NCI-H1048 (cell line): ENCODE measurements at places on chromosomes 6 and 20.

GRCh38 chr6:106133040-106133439 is 46.9 kb downstream of the PRDM1 start:
- DNase-seq, result peak; percentile 26

GRCh38 chr20:3222635-3223600 is 13.6 kb downstream of the ITPA start:
- DNase-seq, result no peak

DNA sequence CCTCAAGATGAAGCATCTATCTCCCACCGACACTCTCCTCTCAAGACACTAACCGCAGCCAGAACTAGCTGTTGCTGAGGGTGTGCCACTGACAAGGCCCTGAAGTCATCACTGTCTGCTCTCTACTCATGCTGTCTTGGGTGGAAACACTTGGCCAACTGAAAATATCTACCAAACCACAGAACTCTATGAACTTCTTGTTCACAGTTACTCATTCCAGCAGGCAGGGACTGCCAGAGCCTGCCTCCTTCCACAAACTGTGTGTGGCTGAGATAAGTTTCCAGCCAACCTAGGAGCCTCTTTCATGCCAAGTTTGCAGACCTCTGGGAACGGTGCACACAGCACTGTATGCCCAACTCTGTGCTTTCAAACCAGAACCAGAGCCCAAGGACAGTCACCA is 45.5 kb upstream of the NXT1 start:
- DNase-seq, result no peak

- no peak for DNase-seq
Observed at GRCh38 chr20:921068-921467, 4.9 kb upstream of the ANGPT4 start.

GRCh38 chr20:56870271-56870670 is 241.2 kb downstream of the TFAP2C start:
- no peak for DNase-seq

DNA sequence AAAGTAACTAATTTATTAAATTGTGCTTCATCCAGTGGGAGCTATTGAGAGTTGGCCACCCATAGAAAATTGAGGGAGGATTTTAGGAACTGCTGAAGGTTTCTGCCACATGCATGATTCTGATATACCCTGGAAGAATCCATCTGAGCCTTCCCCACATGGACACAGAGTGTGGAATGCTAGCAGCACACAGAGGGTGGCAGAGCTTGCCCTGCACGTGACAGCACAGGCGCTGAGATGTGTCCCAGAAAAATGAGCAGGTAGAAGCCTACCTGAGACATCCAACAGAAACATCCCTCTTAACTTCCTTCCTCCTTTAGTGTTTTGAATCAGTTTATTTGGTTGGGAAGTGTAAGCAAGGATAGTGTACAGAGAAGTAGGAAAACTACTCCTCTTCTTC is 96.9 kb downstream of the MTHFD1L start:
- no peak for DNase-seq

- no peak for DNase-seq
Observed at GRCh38 chr6:56713254-56713672, 70.6 kb upstream of the DST start.

DNA sequence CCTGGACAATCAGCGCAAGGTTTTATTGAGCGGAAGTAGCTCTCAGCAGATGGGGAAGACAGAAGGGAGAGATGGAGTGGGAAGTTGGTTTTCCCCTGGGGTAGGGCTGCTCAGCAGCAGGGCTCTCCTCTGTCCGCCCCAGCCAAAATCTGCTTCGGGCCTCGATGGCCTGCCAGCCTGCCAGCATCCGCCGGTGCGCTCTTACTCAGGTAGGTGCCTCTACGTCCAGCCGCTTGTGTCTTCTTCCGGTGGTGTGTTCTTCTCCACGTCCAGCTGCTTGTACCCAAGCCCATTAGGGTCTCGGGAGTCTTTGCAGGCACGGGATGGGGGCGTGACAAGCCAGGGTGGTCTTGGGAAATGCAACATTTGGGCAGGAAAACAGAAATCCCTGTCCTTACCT is 1340.0 kb upstream of the MAP3K7 start:
- no peak for DNase-seq

DNA sequence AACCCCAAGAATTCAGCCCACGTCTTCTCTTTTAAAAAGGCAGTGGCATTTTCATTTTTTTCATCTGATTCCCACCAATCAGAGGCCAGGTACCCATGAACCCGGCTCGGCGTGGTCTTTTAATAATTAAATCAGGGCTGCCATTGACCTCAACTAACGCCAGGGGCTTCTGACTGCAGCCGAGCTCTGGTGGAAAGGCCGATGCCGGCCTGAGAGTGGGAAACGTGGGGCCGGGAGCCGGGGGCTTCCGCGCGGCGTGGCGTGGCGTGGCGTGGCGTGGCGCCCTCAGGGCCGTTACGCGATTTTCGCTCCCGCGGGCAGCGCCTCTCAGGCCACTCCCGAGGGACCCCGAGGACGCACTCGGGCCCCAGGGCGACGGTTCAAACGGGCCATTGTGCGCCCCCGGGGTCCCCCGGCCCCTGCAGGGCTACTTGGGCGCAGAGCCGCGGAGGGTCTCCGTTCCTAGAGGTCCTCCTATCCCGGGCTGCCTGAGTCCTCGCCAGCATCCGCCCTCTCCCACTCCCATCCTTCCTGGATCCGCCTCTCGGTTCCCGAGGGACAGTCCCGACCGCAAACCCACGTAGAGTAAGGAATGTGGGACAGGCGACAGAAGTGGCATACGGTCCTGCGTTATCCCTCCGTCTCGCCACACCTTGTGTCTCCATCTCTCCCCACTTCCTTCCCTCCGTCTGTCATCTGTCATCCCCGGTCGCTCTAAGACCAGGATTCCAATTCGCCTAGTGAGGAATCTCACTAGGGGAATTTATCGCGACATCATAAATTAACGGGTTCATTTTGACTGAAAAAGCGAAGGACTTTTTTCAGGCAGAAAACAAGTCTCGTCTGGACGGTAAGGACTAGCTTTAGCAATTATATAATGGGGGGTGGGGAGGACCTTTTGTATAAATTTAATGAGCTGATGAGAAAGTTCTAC is 876 bp upstream of the TBPL1 start:
- no peak for DNase-seq

- DNase-seq, result no peak
Observed at GRCh38 chr20:8262721-8263120, 130.7 kb downstream of the PLCB1 start.

- DNase-seq, result no peak
Observed at GRCh38 chr20:39268981-39269461, 306.9 kb downstream of the DHX35 start.

- DNase-seq, result no peak
Observed at GRCh38 chr6:109048176-109048575, 46.5 kb downstream of the SESN1 start.

DNA sequence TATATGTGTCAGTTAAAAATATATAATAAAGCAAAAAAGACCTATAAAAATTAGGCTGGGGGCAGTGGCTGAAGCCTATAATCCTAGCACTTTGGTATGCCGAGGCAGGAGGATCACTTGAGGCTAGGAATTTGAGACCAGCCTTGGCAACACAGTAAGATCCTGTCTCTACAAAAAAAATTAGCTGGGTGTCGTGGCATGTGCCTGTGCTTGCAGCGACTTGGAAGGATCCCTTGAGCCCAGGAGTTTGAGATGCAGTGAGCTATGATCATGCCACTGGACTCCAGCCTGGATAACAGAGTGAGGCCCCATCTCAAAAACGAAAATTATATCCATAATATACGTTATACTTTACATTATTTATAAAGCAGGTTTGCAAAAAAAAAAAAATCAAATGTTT is 20.7 kb downstream of the TRDN start:
- DNase-seq, result no peak

- no peak for DNase-seq
Observed at GRCh38 chr20:11881449-11881848, 36.2 kb upstream of the BTBD3 start.

- no peak for DNase-seq
Observed at GRCh38 chr6:32045811-32046449, 7.7 kb downstream of the CYP21A2 start.

DNA sequence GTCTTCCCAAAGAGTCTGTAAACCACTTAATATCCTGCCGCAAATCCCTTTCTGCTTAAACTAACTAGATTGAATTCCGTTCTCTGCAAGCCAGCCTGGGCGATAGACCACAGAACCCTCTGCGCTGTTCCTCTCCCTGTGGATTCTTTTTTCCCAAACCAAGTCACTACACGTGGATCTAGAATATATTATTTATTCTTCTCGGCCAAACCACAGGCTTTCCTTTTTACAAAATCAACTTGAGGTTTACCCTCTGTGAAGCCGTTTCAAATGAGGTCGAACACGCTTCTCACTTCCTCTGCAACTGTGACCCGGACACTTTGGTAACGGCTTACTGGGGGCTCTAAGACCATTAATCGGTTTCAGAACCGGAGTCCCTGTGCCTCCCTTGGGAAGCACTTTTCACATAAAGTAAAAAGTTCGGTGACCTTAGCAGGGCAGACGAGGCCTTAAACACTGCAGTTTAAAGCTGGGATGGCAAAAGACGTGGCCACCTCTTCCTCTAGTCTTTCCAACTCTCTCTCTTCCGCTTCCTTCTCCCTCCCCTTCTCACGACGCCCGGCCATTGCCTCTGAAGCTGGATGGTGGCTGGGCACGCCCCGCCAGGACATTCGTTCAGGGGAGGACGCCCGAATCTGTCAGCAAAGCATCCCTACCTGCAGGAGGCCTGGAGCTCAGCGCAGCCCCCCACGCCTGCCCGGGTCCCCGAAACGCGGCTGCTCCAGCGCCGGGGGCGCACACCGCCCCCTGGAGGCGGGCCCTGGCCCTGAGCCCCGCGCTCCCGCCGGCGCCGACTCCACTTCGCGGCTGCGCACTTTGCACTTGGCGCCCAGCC is 55.0 kb upstream of the FOXC1 start:
- DNase-seq, result no peak

DNA sequence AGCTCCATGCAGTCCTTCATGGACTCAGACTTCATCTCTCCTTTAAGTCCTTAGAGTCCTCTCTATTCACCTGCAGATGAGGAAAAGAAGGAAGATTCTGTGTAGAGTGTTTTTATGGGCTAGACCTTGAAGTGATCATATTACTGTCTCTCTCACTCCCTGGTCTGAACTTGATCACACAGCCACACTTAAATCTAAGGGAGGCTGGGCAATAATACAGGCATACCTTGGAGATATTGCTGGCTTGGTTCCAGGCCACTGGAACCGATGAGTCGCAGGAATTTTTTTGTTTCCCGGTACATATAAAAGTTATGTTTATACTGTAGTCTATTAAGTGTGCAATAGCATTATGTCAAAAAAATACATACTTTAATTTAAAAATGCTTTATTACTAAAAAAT is 59.2 kb upstream of the FOXO3 start:
- DNase-seq, result no peak

DNA sequence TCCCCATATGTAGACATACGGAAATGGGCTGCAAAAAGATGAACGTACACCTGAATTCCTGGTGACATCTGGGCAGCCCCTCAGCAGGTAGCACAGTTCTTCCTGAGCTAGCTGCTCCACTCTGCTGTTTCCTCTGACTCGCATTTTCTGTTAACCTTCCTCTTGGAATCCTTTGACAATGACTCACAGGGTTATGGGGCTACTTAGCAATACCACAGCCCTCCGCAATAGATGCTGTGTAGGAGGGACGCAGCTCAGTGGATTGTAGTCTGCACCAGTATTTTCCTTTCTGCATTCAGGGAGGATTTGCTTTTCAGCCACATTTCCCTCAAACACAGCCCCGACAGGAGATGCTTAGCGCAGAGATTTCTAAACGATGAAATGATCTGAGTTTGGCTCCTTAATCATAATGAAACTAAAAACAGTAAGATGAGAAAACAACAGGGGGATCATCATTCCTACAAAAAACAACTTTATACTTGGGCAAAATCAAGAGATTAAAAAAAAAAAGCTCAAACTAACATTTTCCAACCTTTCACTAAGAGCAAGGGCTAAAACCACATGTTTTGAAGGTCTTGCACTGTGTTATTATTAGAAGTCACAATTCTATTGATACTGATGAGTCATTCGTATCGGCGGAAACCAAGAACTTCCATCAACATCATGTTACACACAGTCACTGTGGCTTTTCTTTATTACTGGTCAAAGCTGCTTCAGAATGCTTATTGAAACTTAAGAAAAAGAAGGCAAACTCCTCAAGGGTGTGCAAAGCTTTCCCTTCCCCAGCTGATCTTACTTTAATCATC is 12.2 kb downstream of the BACH2 start:
- DNase-seq, result no peak

DNA sequence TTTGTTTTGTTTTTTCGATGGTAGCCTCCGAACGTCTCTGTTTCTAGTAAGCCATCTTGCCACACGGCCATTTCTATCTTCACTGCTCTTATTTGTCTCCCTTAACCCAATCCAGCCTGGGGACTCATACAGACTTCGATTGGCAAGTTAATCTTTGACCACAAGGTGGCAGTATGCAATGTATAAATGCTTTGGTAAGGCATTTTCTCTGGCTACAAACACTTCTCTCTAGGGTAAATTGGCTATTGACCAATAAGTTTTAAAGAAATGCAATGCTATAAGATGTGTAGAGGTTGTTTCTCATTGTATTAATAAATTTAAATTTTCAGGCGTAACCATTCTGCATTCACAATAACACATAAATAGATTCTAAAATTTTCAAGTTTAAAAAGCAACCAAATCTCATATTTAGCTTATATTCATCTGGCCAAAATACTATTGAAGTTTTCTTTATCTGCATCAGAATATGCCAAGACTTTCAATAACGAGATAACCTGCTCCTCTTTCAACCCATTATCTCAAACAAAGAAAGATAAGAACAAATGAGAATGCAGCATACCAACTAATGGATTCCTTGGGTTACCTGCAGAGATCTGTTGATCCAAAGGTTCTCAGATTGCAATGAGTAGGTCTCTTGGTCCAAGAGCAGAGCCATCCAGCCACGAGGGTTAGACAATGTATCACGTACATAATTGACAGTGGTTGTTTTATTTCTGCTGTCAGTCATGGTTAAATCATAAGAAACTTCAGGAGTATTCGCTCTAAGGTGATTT is 231.9 kb downstream of the PKHD1 start:
- DNase-seq, result peak; percentile 45

- no peak for DNase-seq
Observed at GRCh38 chr6:47862731-47863130, 80.9 kb downstream of the OPN5 start.

DNA sequence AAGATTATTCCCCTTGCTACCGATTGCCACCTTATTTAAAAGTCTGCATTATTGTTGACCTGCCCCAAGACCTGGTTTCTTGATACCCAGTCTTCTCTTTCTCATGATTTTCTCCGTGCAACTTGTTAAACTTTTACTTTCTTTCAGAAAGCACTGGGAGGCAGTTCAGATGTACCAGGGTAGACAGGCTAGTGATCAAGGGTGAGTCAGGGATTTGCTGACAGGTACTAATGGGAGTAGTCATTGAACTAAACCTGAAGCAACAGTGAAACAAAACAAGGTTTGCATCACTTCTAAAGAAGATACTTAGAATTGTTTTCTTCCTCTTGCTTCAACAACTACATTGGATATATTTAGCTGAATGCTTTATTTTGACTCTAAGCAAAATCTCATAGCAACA is 124.4 kb downstream of the KCNQ5 start:
- no peak for DNase-seq

DNA sequence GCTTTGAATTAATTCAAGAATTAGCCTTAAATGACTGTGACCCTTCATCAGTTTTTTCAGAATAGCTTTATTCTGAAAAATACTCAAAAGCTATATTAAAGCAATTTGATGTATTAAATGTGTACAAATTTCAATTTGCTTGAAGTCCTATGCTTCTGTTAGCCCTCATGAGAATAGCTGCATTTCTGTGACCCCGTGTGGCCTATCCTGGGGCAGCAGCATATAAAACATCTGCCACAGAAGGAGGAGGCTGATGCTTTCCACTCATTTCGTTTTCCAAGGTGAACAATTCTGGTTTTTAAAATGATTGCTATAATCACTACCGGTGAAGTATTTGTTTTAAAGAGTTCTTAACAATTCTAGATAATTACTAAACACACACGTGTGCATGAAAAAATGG is 360.3 kb downstream of the BTBD9 start:
- no peak for DNase-seq
